PC-3 (cell line): ENCODE measurements at places on chromosomes 5 and 9. TPM values are rescaled to one million over a fixed set of nuclear protein-coding genes. Genes with fewer than 3 reads are reported as not detected.
A peak's percentile ranks its signal among the peaks of the same experiment; 100 is the strongest.

- H3K27ac ChIP-seq: no peak overlapping the region
- H3K36me3 ChIP-seq: peaks cover 29% of the 10 kb centered on the region
- no peak overlapping the region for H3K4me3 ChIP-seq
- H3K27me3 ChIP-seq: no peaks in the 10 kb centered on the region
Measured at GRCh38 chr5:1500411-1501091, 23.2 kb downstream of the LPCAT1 start.

SV2C gene
- total RNA-seq: not detected in 2 replicates

CBY3 gene
- 1.4 TPM in 1 of 2 replicates, not detected in the other for total RNA-seq

DNA sequence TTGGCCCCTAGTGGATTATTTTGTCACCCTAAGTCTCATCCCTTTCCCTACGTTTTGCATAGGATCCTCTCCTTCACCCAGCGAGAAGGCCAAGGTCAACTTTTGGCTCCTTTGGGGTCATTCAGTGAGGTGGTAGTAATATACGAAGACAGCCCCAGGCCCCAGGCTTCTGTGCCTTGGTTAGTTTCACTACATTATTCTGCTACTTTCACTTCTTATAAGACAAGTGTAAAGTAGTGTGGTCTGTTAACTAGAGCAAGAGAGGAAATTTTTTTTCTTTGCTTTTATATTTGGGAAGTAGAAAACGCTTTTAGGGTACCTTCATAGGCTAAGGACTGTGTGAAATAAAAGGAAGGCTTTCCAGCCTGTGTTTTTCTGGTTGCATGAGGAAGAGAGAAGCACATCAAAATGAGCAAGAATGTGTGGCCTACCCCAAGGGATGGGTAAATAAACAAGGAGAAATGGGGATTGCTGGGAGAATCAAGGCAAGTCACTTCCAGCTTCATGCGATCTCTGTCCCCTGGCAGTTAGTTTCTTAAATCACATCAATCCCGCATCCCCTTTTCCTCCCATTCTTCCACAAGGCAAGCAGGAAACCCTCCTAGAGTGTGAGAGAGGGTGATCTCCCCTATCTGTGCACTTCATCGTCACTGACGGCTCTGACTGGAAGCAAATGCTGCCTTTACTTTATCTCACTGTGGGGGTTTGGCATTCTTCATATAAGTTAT lies 677.0 kb upstream of the WWC1 start:
- DNase-seq: no peak
- H3K27ac ChIP-seq: no peak overlapping the region
- no peak overlapping the region for H3K4me3 ChIP-seq
- H3K4me1 ChIP-seq: no peaks in the 10 kb centered on the region

- no peaks in the 10 kb centered on the region for H3K4me1 ChIP-seq
- no peaks in the 10 kb centered on the region for H3K27me3 ChIP-seq
- no peak overlapping the region for H3K27ac ChIP-seq
- no peak for DNase-seq
Measured at GRCh38 chr9:91221332-91221731, 140.4 kb downstream of the AUH start.

GRCh38 chr9:128577206-128577605 lies 24.8 kb downstream of the SPTAN1 start:
- H3K27ac ChIP-seq: no peak overlapping the region
- H3K4me1 ChIP-seq: no peaks in the 10 kb centered on the region
- no peak for DNase-seq
- no peak overlapping the region for H3K4me3 ChIP-seq

TMEM267 gene
- total RNA-seq: 10.0 and 16.1 TPM in 2 replicates

ZNF474 gene
- 0.36 TPM in 1 of 2 replicates, not detected in the other for total RNA-seq

SLC22A4 gene
- total RNA-seq: 2.2 and 3.4 TPM in 2 replicates

CDKN2A gene
- total RNA-seq: 273 and 293 TPM in 2 replicates

GRCh38 chr5:32543291-32543690 lies 42.1 kb upstream of the SUB1 start:
- no peaks in the 10 kb centered on the region for H3K27me3 ChIP-seq
- no peak overlapping the region for H3K27ac ChIP-seq
- H3K36me3 ChIP-seq: no peaks in the 10 kb centered on the region
- peaks cover 8% of the 10 kb centered on the region; the same call in 1 of the 2 replicates for H3K4me1 ChIP-seq
- DNase-seq: no peak

DNA sequence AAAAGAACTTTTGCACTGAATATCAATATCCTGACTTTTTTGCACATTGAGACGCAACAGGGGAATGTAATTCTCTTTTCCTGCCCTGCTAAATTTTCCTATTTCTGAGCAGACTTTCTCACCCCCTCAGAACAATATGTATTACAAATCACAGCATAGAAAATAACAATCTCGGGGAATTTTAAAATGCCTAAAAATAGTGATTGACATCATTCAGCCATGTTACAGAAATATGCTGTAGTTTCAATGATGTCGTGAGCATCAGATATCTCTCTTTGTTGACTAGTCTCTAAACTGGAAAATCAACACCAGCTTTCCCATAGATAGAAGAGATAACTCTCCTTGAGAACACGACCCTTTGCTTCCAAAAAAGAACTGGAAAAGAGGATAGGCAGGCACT lies 166.7 kb downstream of the ZDHHC21 start:
- H3K4me3 ChIP-seq: no peak overlapping the region
- no peak overlapping the region for H3K27ac ChIP-seq
- no peaks in the 10 kb centered on the region for H3K27me3 ChIP-seq
- no peaks in the 10 kb centered on the region for H3K36me3 ChIP-seq
- H3K4me1 ChIP-seq: no peaks in the 10 kb centered on the region

DNA sequence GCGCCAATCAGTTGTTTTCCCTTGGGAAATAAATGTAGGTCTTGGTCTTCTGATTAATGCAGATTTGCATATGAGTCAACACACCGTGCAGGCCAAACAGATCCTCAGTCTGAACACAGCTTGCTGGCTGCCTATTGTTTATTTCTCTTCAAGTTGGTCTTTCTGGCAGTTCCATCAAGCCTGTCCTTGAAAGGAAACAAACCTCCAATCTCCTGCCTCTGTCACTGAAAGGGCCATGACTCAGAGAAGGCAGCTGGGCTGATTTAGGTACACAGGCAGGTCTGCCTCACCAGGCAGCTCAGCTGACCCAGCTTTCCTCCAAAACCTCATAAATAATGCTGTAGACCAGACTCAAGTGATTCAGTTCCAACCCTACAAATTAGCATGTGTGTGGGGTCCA lies 175.9 kb downstream of the MAN2A1 start:
- H3K4me3 ChIP-seq: peak overlapping the region; percentile 14; the same call in 1 of the 2 replicates
- peaks cover 75% of the 10 kb centered on the region for H3K4me1 ChIP-seq
- H3K27me3 ChIP-seq: no peaks in the 10 kb centered on the region
- H3K27ac ChIP-seq: peak overlapping the region; percentile 96
- peak; percentile 96 for DNase-seq

FOXD4L4 gene
- total RNA-seq: not detected in 2 replicates

DNA sequence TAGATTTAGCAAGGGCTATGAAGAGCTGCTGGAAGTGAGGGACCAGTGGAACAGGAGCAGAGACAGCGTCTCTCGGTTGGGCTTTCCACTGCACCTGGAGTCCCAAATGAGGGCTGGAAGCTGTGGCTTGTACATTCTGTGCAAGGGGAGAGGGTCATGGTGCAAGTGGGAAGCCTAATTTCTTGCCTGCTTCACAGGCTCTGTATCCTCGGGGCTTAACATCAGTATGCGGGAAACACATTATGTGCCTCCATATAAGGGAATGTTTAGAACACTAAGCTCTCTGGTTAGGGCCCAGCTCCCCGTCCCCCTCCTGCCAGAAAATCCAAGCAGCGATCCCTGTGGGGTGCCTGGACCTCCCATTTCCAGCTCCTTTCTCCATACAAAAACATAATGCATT lies 89.0 kb upstream of the NIPAL4 start:
- no peaks in the 10 kb centered on the region for H3K36me3 ChIP-seq
- no peaks in the 10 kb centered on the region for H3K27me3 ChIP-seq
- no peak for DNase-seq
- peak overlapping the region; percentile 95 for H3K27ac ChIP-seq
- peak overlapping the region; percentile 49; the same call in 1 of the 2 replicates for H3K4me3 ChIP-seq
- H3K4me1 ChIP-seq: peaks cover 39% of the 10 kb centered on the region

CCL27 gene
- not detected in 2 replicates for total RNA-seq

DNA sequence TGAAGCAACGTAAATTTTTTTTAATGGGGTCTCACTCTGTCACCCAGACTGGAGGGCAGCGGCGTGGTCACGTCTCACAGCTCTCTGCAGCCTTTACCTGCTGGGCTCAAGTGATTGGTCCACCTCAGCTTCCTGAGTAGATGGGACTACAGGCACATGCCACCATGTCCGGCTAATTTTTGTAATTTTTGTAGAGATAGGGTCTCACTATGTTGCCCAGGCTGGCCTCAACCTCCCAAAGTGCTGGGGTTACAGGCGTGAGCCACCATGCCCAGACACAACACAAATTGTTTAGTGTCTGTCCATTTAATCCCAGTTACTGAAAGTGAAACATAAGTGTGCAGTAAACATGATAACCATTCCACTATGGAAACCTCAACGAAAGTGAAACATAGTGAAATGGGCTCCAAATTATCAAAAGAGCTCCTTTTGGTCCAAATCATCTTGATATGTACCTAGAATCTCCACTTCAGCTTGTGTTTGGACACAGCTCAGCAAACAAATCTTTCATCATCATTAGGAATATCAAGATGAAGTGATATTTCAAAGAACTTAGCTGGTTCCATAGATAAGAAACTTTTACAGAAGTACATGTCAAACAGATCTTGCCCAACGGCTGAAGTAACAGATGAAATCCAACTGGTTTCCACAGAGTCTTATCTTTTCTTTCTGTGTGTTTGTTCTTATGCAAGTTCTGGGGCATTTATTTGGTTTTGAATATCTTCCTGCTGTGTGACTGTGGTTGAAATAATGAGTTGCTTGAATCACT lies 41.2 kb upstream of the PLPP1 start:
- H3K27me3 ChIP-seq: no peaks in the 10 kb centered on the region
- DNase-seq: no peak
- H3K27ac ChIP-seq: no peak overlapping the region
- H3K4me3 ChIP-seq: no peak overlapping the region
- no peaks in the 10 kb centered on the region for H3K36me3 ChIP-seq

IRX1 gene
- total RNA-seq: not detected in 2 replicates

- H3K27ac ChIP-seq: no peak overlapping the region
- no peak for DNase-seq
- no peaks in the 10 kb centered on the region for H3K27me3 ChIP-seq
- no peaks in the 10 kb centered on the region for H3K36me3 ChIP-seq
Measured at GRCh38 chr5:30880514-30880913, 313.0 kb upstream of the CDH6 start.

CATSPER3 gene
- 0.40 TPM in 1 of 2 replicates, not detected in the other for total RNA-seq

GRCh38 chr5:143227301-143227700 lies 176.2 kb downstream of the NR3C1 start:
- H3K36me3 ChIP-seq: no peaks in the 10 kb centered on the region
- DNase-seq: no peak
- H3K27ac ChIP-seq: no peak overlapping the region
- no peak overlapping the region for H3K4me3 ChIP-seq

- no peaks in the 10 kb centered on the region for H3K27me3 ChIP-seq
- H3K4me1 ChIP-seq: peaks cover 13% of the 10 kb centered on the region
- peak; percentile 27 for DNase-seq
- no peak overlapping the region for H3K4me3 ChIP-seq
Measured at GRCh38 chr5:106314221-106314824, 1356.4 kb downstream of the EFNA5 start.

DNA sequence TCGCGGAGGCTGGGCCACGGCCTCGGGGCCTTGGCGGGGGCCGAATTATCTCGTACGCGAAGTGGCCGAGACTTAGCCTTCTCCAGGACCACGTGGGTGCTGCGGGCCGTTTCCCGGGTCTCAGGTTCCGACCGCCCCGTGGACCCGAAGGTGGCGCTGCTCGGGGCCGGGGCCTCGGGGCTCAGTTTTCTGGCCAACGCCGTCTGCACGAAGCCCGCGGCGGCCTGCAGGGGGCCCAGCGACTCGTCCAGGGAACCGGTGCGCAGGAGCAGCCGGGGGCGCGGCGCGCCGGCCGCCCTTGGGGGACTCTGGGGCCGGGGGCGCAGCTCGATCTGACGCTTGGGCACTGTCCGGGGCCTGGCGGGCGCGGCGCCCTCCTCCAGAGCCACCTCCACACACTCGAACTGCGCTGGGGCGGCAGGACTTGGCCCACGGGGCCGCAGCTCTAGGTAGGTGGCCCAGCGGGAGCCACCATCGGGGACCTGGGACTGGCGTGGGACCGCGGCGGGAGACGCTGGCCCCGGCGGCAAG lies 716 bp downstream of the PROB1 start:
- no peak overlapping the region for H3K4me3 ChIP-seq
- no peaks in the 10 kb centered on the region for H3K36me3 ChIP-seq
- no peak for DNase-seq
- H3K4me1 ChIP-seq: peaks cover 20% of the 10 kb centered on the region
- H3K27ac ChIP-seq: no peak overlapping the region

NDOR1 gene
- 21.5 and 25.7 TPM in 2 replicates for total RNA-seq

TMOD1 gene
- total RNA-seq: not detected in 2 replicates

- no peaks in the 10 kb centered on the region for H3K4me1 ChIP-seq
- H3K4me3 ChIP-seq: no peak overlapping the region
- no peak for DNase-seq
- H3K27me3 ChIP-seq: no peaks in the 10 kb centered on the region
Measured at GRCh38 chr5:40452874-40453624, 226.7 kb upstream of the PTGER4 start.

BRD9 gene
- 50.4 and 64.7 TPM in 2 replicates for total RNA-seq

GRCh38 chr9:2675834-2676233 lies 41.5 kb upstream of the KCNV2 start:
- H3K4me1 ChIP-seq: no peaks in the 10 kb centered on the region; the same call in 1 of the 2 replicates
- no peaks in the 10 kb centered on the region for H3K27me3 ChIP-seq
- DNase-seq: no peak

DNA sequence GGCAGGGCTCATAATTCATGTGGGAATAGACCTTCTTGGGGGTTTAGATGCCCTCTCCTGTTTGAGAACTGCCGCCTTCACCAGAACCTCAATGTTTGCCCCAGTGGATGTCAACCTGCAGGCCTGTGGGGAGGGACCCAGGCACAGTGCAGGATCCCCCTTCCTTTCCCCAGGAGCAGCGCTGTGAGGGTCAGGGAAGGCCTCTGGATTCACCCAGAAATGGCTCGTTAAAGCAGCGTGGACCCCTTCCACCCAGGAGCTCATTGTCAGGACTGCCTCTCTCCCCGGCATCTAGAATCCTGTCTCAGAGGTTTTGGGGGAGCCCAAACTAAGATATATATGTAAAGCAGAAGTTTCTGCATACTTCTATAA lies 188.3 kb downstream of the GADD45G start:
- peaks cover 14% of the 10 kb centered on the region; the same call in 1 of the 2 replicates for H3K27me3 ChIP-seq
- no peaks in the 10 kb centered on the region for H3K36me3 ChIP-seq
- no peaks in the 10 kb centered on the region for H3K4me1 ChIP-seq
- no peak overlapping the region for H3K27ac ChIP-seq

DNA sequence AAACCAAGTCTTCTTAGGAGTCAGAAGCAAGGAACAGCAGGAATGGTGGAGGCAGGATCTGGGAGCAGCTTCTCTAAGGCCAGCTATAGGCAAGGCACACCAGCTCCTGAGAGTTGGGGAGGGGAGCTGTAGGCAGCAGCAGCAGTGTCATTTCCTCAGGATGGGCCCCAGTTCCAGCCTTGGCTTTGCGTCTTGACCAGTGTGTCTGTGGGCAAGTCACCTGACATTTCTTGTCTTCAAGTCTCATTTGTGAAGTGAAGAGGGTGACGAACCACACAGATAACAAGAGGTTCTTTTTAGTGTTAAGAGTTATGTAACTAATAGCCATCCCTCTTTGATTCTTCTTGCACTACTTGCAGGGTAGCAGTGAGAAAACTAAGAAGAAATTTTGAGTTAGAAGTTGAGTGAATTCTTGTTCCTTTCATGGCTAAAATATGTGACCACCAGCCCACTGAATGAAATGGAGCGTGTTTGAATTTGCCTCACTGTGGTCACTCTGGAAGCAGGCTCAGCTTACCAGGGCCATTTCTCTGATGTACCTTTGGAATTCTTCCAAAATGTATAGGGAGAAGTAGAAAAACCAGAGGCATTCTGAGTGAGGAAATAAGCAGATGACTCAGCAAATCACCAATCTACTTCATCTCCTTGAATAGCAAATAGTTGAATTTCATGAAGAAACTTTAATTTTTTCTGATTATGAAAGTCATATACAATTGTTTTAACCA lies 42.4 kb downstream of the RHOBTB3 start:
- no peak overlapping the region for H3K27ac ChIP-seq
- H3K36me3 ChIP-seq: no peaks in the 10 kb centered on the region
- H3K4me3 ChIP-seq: no peak overlapping the region
